ENCODE measurements at places on chromosomes 3 and 15.

DNA sequence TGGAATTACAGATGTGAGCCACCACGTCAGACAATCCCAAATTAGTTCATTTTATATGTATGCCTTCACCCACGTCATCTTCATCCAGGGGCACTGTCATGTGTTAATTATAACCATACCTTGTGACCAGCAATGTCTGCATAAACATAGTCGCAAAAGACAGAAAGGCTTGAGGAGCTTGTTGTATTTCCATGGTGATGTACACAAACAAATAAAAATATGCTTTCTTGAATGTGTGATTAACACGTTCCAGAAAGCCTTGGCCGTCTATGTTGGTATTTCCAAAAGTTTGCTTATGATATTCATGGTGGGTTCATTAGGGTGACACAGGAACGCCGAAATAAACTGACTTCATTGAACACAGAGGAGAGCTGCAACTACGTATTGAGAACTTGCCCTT lies 524.7 kb upstream of the ZNF717 start:
- no peak for DNase-seq

GRCh38 chr15:54556231-54556630 lies 578.0 kb downstream of the UNC13C start:
- DNase-seq = no peak

DNA sequence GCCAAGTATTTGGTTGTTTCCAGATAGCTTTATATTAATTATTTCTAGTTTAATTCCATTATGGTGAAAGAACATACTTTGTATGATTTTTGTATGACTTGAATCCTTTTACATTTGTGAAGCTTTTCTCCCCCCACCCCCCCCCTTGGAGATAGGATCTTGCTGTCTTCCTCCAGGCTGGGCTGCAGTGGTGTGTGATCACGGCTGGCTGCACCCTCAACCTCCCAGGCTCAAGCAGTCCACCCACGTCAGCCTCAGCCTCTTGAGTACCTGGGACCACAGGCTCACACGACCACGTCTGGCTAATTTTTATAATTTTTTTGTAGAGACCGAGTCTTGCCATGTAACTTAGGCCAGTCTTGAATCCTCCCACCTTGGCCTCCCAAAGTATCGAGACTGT lies 29.5 kb downstream of the ARL8B start:
- DNase-seq = no peak

- DNase-seq = no peak
These were observed 30.7 kb upstream of the WDR49 start for GRCh38 chr3:167684388-167684993.

DNA sequence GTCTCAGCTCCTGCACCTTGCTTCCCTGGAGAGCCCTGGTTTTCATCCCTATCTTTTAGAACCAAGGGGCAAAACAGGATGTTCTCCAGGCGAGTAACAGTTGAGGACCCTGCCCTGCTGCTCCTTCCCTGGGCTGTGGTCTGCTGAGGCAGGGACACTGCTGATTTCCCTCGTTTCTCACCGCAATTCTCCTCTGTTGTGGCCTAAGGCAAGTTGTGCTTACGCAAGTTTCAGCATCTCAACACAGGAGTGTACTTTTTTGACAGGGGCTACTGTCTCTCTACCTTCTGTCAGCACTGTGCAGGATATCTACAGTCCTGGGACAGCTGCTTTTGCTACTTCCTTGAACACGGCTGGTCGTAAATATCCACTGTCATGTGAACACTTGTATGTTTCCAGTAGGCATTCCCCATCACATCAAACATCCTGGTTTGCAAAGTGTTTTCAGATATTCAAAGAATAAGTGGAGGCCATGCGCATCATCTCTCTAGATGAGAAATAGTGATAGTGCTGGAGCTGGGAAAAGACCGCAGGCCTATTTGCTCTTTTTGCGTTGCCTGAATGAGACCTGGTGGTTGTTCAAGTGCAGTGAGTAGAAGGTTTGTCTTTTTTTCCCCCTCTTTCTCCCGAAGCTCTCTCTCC lies 110.1 kb upstream of the PLXNA1 start:
- DNase-seq = no peak

GRCh38 chr3:156291272-156292123 lies 171.1 kb downstream of the KCNAB1 start:
- peak; percentile 18 for DNase-seq

DNA sequence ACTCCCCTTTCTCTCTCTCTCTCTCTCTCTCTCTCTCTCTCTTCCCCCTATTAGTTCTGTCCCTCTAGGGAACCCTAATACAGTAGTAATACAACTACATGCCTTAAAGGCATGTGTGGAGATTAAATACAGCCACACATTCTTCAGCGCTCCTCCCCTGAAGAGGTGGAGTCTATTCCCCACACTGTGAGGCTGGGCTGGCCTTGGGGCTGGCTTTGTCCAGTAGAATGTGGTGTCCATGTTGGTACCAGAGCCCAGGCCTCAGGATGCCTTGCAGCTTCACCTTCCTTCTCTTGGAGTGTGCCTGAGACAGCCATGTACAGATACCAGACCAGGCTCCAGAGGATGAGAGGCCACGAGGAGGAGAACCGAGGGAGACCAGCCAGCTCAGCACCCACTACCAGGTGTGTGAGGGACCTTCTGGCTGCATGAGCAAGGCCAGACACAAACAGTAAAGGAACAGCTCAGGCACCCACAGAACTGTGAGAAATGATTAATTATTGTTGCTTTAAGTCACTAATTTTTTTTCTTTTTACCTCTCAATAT lies 10.7 kb downstream of the SLC6A20 start:
- no peak for DNase-seq

- no peak for DNase-seq
These were observed 144.3 kb upstream of the PFN2 start for GRCh38 chr3:150114873-150115540.

DNA sequence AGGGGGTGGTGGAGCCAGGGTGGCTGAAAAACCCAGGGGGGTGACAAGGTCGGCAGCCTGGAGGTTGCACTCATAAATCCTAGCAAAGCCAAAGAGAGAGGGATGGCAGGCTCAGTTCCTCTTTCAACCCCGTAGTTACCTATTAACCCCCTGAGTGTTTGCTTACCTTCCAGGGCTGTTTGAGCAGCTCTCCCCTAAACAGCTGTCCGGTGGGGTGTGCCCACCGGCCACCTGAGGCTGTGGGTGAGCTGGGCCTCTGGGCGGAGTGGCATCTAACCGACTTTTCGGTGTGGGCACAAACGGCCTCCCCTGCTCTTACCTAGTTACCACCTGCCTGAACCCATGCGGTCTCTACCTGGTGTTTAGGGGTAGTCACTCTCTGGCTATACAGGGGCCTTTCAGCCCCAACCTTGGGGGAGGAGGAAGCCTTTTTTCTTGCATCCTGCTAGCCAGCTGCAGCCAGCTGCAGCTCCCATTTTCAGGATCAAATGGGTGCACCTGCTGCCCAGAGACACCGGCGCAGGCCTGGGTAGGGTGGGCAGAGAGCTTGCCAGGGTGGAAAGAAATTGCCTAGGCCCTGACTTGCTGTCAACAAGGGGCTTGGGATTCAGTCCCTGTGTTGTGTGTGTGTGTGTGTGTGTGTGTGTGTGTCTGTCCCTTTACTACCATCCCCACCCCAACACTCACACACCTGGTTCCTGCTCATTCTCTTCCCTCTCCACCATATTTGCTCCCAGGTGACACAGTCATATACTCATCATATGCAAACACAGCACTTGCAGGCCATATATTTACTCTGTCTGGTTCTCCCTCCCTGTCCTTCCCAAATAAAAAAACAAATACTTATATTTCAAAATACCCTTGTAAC lies 3.7 kb downstream of the DLL4 start:
- no peak for DNase-seq

- no peak for DNase-seq
These were observed 31.7 kb upstream of the MNS1 start for GRCh38 chr15:56496635-56497034.

GRCh38 chr15:74417670-74418069 lies 16.1 kb downstream of the SEMA7A start:
- no peak for DNase-seq

DNA sequence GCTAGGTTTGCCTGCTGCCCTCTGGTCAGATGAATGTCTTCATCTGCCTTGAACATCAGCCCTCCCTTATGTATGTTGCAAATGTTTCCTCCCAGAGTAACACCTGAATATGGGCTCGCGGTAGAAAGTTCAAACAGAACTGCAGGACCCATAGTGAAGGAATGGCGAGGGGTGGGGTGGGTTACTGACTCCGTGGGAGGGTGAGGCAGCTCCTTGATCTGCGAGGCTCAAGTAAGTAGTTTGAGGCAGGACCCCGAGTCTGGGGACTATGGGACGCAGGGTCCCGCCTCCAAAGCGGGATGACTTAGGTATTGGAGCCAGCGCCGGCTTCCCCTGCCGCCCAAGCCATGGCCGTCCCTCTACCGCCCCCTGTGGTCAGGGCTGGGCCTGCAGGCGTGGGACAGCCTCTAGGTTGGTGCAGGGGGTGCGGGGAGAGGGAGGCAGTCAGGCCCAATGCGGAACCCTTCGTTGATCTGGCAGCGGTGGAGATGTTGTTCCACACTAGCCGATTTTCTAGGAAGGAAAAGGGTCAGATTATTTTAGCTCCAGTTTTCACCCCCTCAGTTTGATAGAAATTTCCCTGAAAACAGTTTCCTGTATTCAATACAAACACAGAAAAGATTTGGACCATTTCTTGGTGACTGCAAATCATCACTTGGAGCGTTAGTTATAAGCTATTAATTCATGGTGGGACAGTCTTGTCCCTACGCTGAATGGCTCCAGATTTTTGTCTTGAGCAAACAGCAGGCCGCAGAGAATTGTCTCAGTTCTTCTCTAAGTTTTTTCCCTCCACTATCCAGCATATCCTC lies 72.3 kb downstream of the CORO2B start:
- peak; percentile 68 for DNase-seq

- DNase-seq = no peak
These were observed 7.4 kb downstream of the ETFA start for GRCh38 chr15:76303909-76304308.

GRCh38 chr3:10928961-10929471 lies 63.5 kb upstream of the SLC6A1 start:
- DNase-seq = no peak

DNA sequence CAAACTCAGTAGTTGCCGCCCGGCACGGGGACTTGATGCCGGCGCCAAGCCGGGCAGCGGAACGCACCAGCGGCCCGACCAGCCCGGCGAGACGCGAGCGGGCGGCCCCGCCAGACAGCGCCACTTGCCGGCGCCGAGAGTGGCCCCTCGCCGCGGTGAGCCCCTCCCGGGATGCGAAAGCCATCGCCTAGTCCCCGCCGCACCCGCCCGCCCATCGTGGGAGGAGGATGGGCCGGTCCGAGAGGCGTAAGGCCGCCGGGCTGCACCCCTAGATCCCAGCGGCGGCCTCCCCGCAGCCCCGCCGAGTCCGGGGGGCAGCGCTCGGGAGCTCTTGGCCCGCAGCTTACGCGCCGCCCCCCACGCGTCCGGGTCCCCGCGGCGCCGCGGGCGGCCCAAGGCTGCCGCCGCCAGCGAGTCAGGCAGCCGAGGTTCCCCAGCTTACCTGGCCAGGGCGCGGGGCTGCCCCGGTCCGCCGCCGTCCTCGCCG lies 609 bp downstream of the GOLGA8A start:
- DNase-seq = peak; percentile 3

DNA sequence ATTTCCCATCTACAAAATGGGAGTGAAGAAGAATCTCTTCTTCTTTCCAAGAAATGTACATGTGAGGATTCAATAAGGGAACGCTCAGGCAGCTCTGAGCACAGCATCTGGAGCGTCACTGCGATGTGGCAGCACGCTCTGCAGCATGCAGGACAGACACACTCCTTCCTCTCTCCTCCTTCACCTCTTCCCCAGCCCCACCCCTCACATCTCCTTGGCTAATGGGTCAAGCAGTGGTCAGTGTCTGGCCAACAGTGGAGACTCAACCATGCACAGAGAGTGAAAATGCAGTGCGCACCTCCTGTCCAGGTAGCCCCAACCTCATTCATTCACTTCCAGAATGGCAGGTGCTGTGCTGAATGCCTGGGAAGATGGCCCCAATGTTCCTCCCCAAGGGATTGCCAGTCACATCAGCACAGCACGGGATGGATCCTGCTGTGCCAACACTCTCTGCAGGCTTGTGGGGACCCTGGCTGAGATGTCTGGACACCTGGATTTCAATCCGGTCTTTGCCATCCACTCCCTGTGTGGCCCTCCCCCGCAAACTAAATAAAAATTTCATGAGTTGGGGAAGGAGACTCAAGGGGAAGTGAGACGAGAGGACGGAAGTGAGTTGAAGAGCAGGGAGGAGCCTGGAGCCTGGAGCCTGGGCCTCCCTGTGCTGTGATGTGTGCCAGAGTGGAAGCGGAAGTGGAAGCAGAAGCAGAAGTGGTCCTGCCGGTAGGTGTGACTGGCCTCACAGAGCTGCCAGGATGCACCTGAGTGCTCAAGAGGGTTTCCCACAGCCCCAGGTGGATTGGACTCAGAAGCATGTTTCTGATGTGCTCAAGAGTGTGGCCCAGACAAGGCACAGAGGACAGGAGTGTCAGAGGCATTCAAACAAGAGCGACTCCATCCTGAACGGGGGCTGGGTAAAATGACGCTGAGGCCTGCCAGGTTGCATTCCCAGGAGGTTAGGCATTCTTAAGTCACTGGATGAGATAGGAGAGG lies 163.9 kb downstream of the SMAD6 start:
- DNase-seq = no peak

DNA sequence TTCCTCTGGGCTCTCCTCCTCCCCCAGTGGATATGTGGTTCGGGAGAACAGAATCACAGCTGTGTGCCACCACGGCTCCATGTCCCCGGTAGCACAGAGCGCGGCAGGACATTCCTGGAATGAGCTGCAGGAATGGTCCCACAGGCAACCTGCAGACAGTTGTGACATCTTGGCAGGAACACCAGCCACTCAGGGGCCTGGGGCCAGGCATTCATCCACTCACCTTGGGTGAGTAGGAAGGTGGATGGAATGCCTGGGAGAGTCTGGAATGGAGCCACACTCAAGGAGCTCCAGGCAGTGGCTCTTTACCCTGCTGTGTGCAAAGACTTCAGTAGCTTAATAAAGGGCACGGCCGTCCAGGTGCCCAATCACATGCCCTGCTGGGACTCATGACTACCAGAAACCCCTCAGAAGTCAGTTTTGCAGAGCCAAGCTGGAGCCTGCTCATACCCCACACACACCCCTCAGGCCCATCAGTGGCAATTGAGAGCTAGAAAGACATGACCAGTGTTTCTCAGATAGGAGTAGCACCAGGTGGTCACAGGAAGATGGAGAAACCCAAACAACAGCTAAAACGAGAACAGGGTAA lies 117.3 kb upstream of the PRR20G start:
- no peak for DNase-seq

DNA sequence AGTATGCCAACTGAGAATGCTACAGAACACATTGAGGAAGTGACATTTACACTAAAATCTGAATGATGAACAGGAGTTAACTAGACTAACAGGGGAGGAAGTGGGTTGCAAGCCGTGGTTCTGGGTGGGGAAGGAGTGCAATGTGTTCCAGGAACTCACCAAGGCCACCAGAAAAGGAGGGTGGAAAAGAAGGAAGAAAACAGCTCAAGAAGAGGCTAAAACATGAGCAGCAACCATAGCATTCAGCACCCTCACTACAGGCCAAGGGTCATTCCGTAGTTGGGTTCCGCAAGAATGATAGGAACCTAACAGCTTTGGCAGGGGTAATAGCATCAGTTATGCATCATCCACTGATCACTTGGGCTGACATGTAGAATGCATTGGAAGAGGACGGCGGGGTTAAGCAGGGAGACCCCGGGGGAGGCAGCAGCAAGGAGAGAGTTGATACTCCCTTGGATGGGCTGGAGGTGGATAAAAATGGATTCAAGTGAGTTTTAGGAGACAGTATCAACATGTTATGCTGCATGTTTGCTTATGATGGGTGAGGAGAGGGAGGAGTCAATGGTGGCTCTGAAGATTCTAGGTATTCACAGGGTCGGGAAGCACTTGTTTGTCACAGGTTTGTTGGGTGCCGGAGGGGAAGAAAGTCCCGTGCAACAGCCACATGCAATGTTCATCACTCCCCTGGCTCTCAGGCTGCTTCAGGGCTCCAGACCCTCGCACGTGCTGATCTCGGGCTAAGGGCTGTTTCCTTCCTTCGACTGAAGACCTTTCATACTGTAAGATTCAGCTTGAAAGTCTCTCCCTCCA lies 53.2 kb downstream of the LIPC start:
- DNase-seq = no peak

Measured in hypothalamus (tissue), 51 donors.